SW 1271 (cell line): ENCODE measurements at places on chromosomes 2 and 18.

GRCh38 chr2:30706534-30707303 is 100.5 kb downstream of the CAPN13 start:
- DNase-seq: peak; percentile 69

GRCh38 chr18:25446972-25447371 is 95.0 kb upstream of the ZNF521 start:
- DNase-seq: no peak

DNA sequence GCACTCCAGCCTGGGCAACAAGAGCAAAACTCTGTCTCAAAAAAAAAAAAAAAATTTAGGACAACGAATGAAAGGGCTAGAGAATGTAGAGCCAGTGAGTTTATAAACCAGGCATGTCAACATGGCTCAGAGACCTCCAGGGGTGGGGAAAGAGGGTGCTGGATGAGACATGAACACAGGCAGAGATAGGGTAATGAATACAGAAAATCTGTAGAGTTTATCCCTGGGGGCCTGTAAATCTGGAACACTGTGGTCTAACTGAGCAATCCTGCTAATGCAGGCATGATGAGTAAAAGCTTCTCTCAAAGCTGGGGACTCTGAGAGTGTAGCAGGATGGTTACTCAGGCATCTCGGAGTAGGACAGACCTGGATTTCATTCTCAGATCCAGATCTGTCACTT is 59.2 kb upstream of the IGFBP2 start:
- no peak for DNase-seq

GRCh38 chr2:5693287-5694201 is 1.4 kb downstream of the SOX11 start:
- no peak for DNase-seq

DNA sequence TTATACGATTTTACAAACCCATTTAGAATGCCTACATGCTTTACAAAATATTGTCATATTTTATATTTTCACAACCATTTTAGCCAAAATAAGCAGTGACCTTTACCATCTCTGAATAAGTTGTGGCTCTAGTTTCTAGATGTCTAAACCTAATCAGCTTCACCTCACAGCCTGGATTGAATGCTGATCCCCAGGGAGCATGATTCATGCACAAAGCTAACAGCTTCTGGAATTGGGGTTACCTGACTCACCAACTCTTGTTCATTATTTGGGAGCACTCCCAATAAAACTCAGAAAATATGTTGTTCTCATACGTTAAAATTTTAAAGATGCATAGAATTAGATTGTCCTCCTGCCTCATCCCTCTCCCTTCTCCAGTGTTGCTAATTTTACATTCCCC is 611.7 kb upstream of the NETO1 start:
- DNase-seq: no peak

GRCh38 chr2:84793641-84794040 is 87.2 kb downstream of the TRABD2A start:
- no peak for DNase-seq

GRCh38 chr2:9020267-9020666 is 16.8 kb upstream of the MBOAT2 start:
- no peak for DNase-seq

DNA sequence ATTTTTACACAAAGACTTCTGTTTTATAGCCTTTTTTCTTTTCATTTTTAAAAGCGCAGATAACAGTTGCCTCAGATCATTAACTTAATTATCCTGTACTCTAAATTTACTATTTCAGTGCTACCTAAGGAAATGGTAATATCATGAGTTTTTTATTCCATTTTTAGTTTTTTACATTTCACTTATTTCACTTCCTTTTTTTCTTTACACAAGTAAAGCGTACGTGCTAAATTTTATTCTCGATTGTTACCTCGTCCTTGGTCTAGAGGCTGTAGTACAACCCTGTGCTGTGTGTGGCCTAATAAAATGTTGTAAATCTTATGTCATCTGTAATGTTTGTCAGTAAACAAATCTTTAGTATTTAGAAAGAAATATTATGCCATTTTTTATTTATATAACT is 49.2 kb downstream of the CRIM1 start:
- DNase-seq: no peak

DNA sequence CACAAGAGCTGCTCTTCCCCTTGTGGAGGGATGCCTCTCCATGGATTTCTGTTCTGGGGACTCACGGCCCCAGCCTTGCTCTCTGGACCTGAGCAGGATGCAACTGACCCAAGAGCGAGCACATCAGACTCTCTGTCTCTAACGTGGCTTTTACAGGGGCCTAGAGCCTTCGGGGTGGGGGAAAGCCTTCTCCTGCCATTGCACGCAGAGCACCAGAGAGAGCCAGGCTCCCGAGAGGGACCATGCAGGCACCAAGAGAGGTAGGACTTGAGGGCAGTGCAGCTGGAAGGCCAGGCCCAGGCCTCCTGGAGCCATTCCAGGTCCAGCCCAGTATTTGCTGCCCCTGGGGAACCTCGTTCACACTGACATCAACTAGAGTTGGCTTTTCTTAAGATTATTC is 475.6 kb upstream of the MYT1L start:
- no peak for DNase-seq

GRCh38 chr2:366706-367105 is 78.8 kb upstream of the ALKAL2 start:
- DNase-seq: no peak

DNA sequence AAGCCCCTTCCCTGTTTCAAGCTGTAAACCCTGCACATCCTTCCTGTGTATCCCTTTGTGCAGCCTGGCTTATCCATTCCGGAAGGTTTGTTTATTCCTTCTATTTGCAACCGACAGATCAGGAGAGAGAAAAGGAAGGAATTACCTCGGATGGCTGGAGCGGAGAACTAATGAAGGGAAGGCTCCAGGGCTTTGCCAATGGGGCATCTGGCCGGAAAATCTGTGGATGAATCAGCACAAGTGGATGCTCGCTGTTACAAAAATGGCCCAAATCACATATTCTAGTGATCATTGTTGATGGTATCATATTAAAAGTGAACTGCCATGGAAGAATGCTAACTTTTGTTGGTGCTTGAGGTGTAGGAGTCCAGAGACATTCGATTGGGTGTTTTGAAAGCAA is 97.1 kb downstream of the AQP4 start:
- no peak for DNase-seq

- DNase-seq: no peak
Observed at GRCh38 chr2:210586381-210586780, 30.0 kb downstream of the CPS1 start.

DNA sequence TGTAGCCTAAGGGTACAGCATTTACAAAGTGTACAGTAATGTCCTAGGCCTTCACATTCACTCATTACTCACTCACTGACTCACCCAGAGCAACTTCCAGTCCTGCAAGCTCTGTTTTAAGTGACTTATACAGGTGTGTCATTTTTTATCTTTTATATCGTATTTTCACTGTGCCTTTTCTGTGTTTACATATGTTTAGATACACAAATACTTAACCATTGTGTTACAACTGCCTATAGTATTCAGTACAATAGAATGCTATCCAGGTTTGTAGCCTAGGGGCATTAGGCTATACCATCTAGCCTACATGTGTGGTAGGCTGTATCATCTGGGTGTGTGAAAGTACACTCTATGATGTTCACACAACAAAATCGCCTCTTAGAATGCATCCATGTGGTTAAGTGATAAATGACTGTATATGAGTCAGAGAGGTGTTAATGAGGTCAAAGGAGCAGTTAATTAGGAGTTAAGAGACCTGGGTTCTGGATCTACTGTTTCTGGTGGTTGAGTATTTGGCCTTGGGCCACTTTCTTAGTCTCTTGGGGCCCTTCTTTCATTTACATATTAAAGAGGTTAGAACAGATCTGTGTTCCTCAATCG is 149.1 kb downstream of the GREB1L start:
- peak; percentile 35 for DNase-seq

GRCh38 chr18:3305354-3305762 is 43.4 kb downstream of the MYL12B start:
- DNase-seq: no peak

- DNase-seq: no peak
Observed at GRCh38 chr2:85578243-85579180, 1.1 kb downstream of the VAMP8 start.

DNA sequence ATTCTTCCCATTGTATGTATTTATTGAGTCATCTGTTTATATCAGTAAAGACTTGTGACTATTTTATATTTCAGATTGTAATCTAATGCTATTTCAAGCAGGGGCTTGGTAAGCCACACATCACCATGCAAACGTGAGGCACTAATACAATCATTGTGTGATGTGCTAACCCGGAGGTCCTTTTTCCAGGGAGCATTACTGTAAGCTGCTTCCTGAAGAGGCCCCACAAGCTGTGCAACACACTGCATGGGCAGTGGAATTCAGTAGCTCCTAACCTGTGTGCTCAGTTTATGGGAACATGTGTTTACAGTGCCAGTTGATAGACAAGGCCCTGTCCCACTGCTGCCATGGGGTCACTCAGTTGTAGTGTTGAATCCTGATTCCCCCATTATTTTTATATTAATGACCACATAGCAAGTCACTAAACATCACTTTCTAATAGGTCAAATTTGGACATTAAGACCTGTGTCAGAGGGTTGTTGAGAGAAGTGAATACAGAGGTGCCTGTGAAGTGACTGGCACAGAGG is 162.9 kb downstream of the FHOD3 start:
- DNase-seq: no peak

DNA sequence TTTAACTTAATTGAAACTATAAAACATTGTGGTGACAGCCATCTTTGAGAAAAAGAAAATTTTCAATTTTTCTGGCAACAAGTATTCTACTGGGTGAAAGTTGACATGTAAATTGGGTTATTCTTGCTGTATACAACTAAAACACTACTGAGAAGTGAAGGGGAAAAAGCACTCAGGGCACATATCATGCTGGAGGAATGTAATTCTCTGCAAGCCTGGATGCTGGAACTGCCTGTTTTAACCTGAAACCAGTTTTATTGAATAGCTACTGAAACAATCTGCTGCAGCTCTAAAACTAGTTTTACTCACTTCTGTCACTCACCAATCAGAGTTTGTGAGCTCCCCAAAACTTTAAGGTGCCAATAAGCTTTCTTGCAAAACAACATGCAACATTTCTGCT is 1136.0 kb downstream of the LRP1B start:
- DNase-seq: no peak

GRCh38 chr2:174590928-174591648 is 6.5 kb downstream of the WIPF1 start:
- DNase-seq: no peak

- no peak for DNase-seq
Observed at GRCh38 chr2:162677476-162677875, 161.1 kb downstream of the KCNH7 start.

GRCh38 chr2:26668041-26668440 is 24.5 kb upstream of the KCNK3 start:
- no peak for DNase-seq

- peak; percentile 61 for DNase-seq
Observed at GRCh38 chr2:73111073-73112025, 1.4 kb downstream of the RAB11FIP5 start.

GRCh38 chr2:52639692-52640091 is 1127.9 kb upstream of the CHAC2 start:
- DNase-seq: no peak

DNA sequence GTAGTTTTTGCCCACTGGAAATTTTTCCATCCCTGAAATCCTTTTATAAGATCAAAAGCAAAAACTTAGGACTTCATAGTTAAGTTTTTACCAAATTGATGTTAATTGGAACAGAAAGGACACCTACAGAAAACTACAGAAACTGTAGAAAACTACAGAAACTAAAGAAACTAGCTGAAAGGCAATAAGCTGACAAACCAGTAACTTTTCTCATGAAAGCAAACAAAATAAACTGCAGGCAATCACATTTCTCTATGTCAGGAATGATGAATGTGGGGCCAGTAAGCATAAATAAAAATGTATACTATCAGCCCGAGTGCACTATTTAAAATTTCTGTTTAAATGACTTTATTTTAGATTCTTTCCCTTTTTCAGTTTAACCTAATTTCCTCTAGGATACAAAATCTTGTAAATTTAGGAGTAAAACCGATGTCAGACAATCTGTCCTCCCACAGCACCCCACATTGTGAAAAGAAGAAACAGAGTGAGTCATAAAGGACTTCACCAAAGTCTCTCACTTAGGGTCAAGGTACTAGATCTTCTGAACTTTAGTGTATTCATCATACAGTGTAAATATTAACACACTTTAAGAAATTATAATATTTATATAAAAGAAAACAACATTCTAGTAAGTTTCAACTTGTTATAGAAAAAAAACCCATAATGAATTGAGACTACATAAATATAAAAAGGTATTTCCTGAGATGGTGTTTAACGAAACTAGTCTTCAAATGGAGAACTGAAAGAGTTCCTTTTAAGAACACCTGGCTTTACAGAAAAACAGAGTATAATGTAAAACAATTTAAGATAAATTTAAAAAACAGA is 46.6 kb downstream of the USP40 start:
- no peak for DNase-seq

GRCh38 chr2:58616961-58617360 is 375.8 kb upstream of the FANCL start:
- no peak for DNase-seq

GRCh38 chr2:30710461-30710860 is 96.8 kb downstream of the CAPN13 start:
- DNase-seq: no peak

GRCh38 chr18:79393635-79394533 is 1.8 kb upstream of the NFATC1 start:
- peak; percentile 56 for DNase-seq

GRCh38 chr2:120803764-120804335 is 68.2 kb downstream of the GLI2 start:
- DNase-seq: no peak

DNA sequence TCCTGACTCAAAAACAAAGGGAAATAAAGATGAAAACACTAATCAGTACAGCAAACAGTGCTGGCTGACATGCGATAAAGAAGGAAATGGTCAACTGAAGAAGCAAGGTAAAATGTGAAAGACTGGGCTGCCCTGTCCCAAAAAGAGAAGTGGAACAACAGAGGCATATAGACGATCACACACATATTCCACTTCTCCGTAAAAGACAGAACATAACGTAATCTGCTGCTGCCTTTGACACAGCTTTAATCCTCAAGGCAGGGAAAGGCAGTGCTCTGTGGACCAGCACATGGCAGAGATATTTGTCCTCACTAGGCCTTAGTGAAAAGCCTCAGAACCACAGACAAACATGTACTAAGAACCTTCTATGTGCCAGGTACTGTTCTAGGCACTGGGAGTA is 24.3 kb upstream of the REL start:
- DNase-seq: no peak
